Activated CD4-positive, alpha-beta T cell treated with anti-CD3 and anti-CD28 coated beads, Interleukin-2, amount 50 U/mL, for 24 hours (primary cell): ENCODE measurements at places on chromosomes 7 and 10.

DNA sequence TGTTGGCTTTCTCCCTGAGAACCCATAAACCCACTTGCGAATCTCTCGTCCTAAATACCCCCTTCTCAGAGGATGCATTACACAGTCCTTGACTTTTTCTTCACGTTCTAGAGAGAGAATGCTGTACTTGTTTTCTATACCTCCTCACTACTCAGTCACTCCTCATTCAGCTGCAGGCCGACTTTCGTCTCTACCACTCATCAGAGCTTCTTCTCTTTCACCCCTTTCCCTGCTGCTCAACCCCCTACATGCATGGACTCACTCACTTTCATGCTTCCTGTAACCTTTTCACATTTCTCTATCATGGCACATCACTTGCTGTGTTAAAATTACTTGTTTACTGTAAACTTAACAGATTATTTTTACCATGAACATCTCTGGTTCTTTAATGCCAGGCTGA, 19.8 kb downstream of the MDFIC start:
- DNase-seq, result no peak

DNA sequence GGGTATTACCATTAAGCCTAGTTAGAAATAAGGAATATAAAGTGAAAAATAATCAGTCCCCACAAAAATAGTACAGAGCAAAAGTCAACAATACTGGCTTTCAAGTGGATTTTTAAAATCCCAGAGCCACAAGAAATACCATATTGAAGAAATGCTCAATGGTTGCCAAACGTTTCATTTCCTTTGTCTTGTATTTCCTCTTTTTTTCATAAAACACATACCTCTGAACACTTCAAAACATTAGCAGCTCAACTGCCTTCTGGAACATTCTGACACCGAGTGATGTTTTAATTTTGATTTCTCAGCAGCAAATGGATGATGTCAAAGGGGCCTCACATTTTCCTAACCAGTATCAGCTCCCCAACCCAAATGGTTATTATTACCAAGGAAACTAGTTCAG, 10.5 kb downstream of the NOD1 start:
- no peak for DNase-seq

GRCh38 chr7:77747178-77747577, 50.9 kb downstream of the RSBN1L start:
- no peak for DNase-seq

DNA sequence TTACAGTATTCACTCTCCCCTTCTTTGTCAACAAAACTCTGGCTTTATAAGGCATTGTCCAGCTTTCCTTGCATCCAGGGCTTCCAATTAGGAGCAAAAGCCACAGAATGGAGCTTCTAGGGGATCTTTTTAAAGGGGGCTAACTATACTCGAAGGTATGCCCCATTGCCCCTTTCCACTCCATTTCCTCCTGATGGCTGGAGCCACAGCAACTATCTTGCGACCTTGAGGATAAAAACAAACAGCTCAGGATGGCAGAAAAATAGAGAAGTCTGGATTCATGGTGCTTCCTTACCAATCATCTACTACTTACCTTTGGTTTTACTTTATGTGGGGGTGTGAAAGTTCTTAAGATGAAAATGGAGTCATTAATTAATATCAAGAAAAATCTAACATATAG, 206.3 kb upstream of the PODXL start:
- DNase-seq, result no peak

DNA sequence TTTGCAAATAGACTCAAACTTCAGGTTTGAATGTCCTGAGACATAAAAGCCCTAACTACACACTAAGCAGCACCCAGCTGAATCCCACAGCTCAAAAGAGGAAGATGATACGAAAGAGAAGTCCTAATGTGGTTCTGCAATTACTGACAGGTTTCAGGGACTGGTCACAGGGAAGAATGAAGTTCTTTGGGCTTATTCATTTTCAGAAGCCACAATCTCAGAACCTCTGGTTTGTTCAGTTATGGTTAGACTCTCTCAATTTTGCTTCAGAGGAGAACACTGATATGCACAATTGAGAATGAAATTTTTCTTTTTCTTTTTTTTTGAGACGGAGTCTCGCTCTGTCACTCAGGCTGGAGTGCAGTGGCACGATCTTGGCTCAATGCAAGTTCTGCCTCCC, 94.6 kb upstream of the FAM180A start:
- DNase-seq, result no peak

DNA sequence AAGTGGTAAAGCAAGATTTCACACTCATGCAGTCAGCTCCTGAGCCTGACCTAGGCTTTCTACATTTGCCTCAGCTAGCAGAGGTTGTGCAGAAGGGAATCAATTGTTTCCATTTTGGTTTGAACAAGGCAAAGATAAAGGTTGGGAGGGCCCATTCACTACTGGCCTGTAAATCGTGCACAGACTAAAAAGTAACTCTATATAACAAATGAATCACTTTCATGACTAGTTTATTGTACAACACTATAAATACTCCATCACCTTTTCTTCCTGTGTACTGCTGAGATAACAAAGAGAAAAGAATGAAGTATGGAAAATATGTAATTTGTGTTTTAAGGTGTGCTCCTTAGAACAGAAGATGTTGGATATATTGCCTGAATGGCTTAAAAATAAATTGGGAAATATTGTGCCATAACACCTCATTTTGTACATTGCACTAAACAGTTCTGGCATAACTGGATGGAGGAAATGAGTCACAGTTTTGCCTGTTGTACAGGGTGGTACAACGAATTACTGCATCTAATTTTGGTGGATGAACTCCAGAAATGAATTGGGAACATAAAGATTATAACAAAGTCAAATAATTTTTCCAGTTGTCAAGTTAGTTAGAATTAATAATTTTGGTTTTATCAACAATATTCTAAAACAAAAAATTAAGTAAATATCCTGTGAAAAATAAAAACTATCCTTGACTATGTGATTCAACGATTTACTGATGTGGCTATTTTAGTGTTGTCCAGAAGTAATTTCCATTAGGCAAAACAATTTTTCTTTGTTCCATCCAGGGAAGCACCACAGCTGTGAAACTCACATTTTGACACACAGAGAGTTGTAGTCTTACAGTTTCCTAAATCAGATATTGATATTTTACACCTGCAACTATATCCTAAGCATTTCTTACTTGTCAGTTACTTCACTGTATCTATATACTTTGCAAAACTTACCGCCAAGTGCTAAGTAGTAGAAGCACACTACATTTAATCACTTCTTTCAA, 18.0 kb downstream of the SEMA3C start:
- no peak for DNase-seq

- DNase-seq, result no peak
These were observed 352.3 kb downstream of the ELMO1 start for GRCh38 chr7:37096341-37096740.

DNA sequence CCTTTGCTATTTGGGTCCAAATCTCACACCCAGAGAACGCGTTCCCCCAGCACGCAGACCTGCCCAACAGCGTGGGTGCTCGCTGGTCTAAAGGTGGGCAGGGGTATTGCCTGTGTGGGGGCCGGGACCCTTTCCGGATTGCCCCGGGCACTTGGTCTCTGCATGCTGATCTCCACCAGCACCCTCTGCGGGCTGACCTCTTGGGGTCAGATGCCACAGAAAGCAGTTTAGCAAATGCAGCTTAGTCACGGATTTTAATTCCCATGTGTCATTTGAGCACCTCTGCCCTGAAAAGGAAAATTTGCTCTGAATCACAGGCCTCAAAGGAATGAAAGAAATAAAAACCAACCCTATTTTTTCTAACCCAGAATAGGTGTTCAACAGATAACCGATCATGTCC, 46.7 kb downstream of the PKD1L1 start:
- DNase-seq, result no peak

DNA sequence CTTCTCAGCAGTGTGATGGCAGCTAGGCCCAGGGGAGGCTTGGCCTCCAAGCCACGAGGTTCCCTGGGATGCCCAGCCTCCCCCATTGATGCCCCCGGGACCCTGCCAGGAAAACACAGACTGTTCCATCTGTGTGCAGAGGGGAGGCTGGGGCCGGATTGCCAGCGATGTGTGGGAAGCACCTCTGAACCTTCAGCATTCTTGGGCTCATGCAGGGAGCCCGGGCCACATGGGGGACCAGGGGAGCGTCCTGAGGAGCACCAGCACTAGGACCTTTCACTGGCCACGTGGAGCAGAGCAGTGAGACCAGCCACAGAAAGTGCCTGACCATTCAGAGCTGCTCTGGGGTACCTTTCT, 2.6 kb downstream of the IMPDH1 start:
- DNase-seq, result no peak

GRCh38 chr7:149253665-149254064, 8.3 kb upstream of the ZNF783 start:
- no peak for DNase-seq

DNA sequence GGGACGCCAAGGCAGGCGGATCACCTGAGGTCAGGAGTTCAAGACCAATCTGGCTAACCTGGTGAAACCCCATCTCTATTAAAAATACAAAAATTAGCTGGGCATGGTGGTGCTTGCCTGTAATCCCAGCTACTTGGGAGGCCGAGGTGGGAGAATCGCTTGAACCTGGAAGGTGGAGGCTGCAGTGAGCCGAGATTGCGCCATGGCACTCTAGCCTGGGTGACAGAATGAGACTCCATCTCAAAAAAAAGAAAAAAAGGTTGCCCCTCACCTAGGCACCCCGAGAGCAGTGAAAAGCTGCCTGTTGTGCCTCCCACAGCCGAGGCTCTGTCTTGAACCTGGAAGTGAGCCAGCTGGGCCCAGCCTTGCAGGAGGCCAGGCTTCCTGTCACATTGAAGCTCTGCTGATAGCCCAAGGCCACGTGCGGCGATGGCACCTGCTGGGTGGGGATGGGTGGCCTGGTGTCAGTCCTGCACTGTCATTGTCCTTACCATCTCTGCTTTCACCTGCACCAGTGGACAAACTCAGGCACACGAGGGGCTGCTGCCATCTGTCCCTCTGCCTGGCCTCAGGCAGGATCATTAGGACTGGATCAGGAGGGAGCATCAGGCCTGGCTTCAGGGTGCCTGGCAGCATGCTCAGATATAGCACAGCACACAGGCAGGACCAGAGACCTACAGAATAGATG, 37.8 kb downstream of the DNAJB12 start:
- no peak for DNase-seq

- no peak for DNase-seq
These were observed 393.8 kb upstream of the PRKCQ start for GRCh38 chr10:6973899-6974298.

DNA sequence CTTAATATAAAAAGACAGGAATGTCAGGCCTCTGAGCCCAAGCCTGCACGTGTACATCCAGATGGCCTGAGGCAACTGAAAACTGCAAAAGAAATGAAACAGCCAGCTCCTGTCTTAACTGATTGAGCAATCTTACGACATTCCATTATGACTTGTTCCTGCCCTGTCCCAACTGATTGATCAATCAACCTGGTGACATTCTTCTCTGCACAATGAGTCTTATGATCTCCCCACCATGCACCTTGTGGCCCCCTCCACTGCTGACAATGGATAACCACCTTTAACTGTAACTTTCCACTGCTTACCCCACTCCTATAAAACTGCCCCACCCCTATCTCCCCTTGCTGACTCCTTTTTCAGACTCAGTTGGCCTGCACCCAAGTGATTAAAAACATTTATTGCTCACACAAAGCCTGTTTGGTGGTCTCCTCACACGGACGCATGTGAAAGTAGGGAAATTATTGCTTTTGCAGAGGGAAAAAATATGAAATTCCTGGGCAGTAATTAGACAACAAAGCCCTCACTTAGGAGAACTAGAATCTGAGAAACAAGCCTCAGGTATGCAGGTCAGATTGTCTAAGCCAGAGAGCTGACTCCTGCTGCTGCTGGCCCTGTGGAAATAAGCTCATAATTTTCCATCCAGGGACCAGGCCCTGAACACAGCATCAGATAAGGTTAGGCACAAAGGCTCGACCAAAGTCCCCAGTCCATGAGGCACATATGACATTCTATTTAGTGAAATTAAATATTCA, 5.3 kb downstream of the CYP3A7 start:
- no peak for DNase-seq

GRCh38 chr10:67936416-67936815, 52.0 kb downstream of the SIRT1 start:
- no peak for DNase-seq

GRCh38 chr7:37765872-37766525, 82.4 kb upstream of the NME8 start:
- no peak for DNase-seq

GRCh38 chr10:33102071-33102470, 144.0 kb upstream of the ITGB1 start:
- no peak for DNase-seq

DNA sequence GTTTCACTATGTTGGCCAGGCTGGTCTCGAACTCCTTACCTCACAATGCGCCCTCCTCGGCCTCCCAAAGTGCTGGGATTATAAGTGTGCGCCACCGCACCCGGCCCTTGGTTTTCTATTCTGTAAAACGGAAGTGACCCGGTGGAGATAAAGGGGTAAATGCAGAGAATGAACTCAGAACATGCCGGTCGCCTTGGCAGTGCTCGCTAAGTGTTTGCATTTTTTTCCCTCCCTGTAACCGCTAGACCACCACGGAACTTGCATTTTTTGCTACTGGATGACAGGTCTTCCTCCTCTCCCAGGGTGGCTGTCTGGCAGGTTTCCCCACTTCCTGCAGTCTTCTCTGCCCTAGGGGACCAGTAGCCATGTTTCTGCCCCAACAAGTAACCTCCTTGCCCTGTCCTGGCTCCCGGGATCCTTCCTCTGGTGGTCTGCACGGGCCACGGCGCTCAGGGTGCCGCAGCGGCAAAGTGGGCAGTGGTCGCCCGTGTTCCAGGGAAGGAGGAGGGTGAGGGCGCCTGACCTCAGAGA, 18.8 kb upstream of the GNA12 start:
- DNase-seq, result no peak

GRCh38 chr10:17708821-17709220, 43.2 kb upstream of the TMEM236 start:
- no peak for DNase-seq

GRCh38 chr10:77359950-77360520, 277.6 kb downstream of the KCNMA1 start:
- no peak for DNase-seq

GRCh38 chr10:132607961-132608495, 70.4 kb downstream of the INPP5A start:
- no peak for DNase-seq

GRCh38 chr10:73732931-73733623, 11.1 kb upstream of the SEC24C start:
- no peak for DNase-seq

DNA sequence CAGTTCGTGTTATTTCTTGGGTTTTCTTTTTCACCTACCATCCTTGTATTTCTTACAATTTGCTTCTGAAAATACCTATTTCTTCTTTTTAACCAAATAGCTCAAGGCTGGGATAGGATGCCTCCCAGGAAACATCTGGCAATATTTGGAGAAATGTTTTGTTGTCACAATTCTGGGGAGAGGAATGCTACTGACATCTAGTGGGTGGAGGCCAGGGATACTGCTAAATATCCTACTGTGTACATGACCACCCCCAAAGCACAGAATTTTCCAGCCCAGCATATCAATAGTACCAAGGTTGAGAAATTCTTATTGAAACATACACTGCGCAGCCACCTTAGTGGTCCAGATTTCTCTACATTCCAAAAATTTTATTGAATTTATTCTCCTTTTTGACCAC, 55.5 kb downstream of the CNTNAP2 start:
- DNase-seq, result no peak
